Right renal pelvis (tissue), 4 donors: ENCODE measurements at places on chromosomes 3 and 15. TPM values are rescaled to one million over a fixed set of nuclear protein-coding genes. Genes with fewer than 3 reads are reported as not detected.

The SSUH2 gene
- 4.1 TPM for polyA plus RNA-seq

The UQCC5 gene
- polyA plus RNA-seq, result 20.5 TPM

The HEXA gene
- 126 TPM for polyA plus RNA-seq

The TMEM212 gene
- 0.19 TPM for polyA plus RNA-seq

The KLHL40 gene
- polyA plus RNA-seq, result not detected

The HCN4 gene
- 1.00 TPM for polyA plus RNA-seq

The TMEM202 gene
- not detected for polyA plus RNA-seq

The DNASE1L3 gene
- polyA plus RNA-seq, result 3.7 TPM

The UNC13C gene
- polyA plus RNA-seq, result 8.9 TPM

The DNAH12 gene
- polyA plus RNA-seq, result 0.90 TPM

The ANKUB1 gene
- not detected for polyA plus RNA-seq

The CHST13 gene
- polyA plus RNA-seq, result 4.4 TPM

The SLC12A1 gene
- 534 TPM for polyA plus RNA-seq

The KBTBD12 gene
- 1.1 TPM for polyA plus RNA-seq

The IL12A gene
- 0.97 TPM for polyA plus RNA-seq

The MITF gene
- 37.2 TPM for polyA plus RNA-seq

The TPRG1 gene
- polyA plus RNA-seq, result 0.69 TPM

The WDR93 gene
- 2.4 TPM for polyA plus RNA-seq

The ALDH1L1 gene
- 54.7 TPM for polyA plus RNA-seq

The SAMMSON gene
- polyA plus RNA-seq, result 0.11 TPM

The LAMB2 gene
- polyA plus RNA-seq, result 408 TPM

The GP9 gene
- 0.97 TPM for polyA plus RNA-seq

The BCHE gene
- polyA plus RNA-seq, result 12.8 TPM

The TEX55 gene
- polyA plus RNA-seq, result not detected

The A4GNT gene
- polyA plus RNA-seq, result 1.6 TPM

The LRRC2 gene
- 3.1 TPM for polyA plus RNA-seq

The OSTN gene
- polyA plus RNA-seq, result 13.2 TPM

The ADAMTS9 gene
- polyA plus RNA-seq, result 178 TPM

The ZIC4 gene
- polyA plus RNA-seq, result not detected

The GASK1A gene
- polyA plus RNA-seq, result 4.6 TPM

The GOLGA8R gene
- polyA plus RNA-seq, result 3.7 TPM

The GPR27 gene
- polyA plus RNA-seq, result 10.4 TPM

The PROK2 gene
- polyA plus RNA-seq, result not detected

The SUMF1 gene
- polyA plus RNA-seq, result 53.9 TPM

The TNFAIP8L3 gene
- 2.4 TPM for polyA plus RNA-seq

The SCAMP5 gene
- 21.9 TPM for polyA plus RNA-seq

The HSPBAP1 gene
- polyA plus RNA-seq, result 11.7 TPM

The SOX14 gene
- polyA plus RNA-seq, result not detected

The CNTN4 gene
- 33.8 TPM for polyA plus RNA-seq

The ROBO1 gene
- polyA plus RNA-seq, result 102 TPM

The DUOX2 gene
- 0.08 TPM for polyA plus RNA-seq

The P2RY14 gene
- polyA plus RNA-seq, result 0.90 TPM

The LMAN1L gene
- 0.10 TPM for polyA plus RNA-seq

The GOLGA6L1 gene
- polyA plus RNA-seq, result not detected

The FAM107A gene
- polyA plus RNA-seq, result 3.9 TPM

The RASGRP1 gene
- 11.0 TPM for polyA plus RNA-seq

The FEZF2 gene
- polyA plus RNA-seq, result not detected

The GP5 gene
- polyA plus RNA-seq, result 0.89 TPM
